ENCODE measurements at places on chromosomes 1 and 21. TPM values are rescaled to one million over a fixed set of nuclear protein-coding genes. Genes with fewer than 3 reads are reported as not detected.

CYP4A22 gene
- not detected for total RNA-seq

NBPF4 gene
- total RNA-seq = not detected

GNAI3 gene
- total RNA-seq = 10.6 TPM

HDGF gene
- total RNA-seq = 327 TPM

BSND gene
- total RNA-seq = not detected

WNT3A gene
- total RNA-seq = not detected

HCRTR1 gene
- not detected for total RNA-seq

PDE9A gene
- not detected for total RNA-seq

GJB4 gene
- total RNA-seq = not detected

KLF17 gene
- 0.19 TPM for total RNA-seq

KCNJ10 gene
- total RNA-seq = not detected

TPRG1L gene
- total RNA-seq = 19.6 TPM

CDCA8 gene
- 47.6 TPM for total RNA-seq

KIF21B gene
- total RNA-seq = under 0.01 TPM

Data from LHCN-M2 (cell line).